ENCODE measurements at places on chromosomes 6 and 20. TPM values are rescaled to one million over a fixed set of nuclear protein-coding genes. Genes with fewer than 3 reads are reported as not detected.
A peak's percentile ranks its signal among the peaks of the same experiment; 100 is the strongest.

- peak; percentile 86 for DNase-seq
Measured at GRCh38 chr6:41723530-41724227, 11.7 kb downstream of the TFEB start.

- no peak for DNase-seq
Measured at GRCh38 chr20:48731536-48731935, 96.3 kb downstream of the PREX1 start.

DNA sequence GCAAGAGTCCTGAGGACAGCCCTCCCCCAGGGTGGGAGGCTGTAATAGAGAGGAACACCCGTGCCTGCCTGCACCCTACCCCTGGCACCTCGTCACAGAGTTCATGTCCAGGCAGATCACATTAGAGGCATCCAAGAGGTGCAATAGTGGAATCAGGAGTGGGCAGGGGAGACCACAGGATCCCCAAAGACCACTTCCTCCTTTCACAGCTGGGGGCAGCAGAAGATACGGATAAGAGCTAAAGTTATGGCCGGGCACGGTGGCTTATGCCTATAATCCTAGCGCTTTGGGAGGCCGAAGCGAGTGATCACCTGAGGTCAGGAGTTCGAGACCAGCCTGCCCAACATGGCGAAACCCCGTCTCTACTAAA, 1.5 kb upstream of the CAPN11 start:
- DNase-seq: no peak

DNA sequence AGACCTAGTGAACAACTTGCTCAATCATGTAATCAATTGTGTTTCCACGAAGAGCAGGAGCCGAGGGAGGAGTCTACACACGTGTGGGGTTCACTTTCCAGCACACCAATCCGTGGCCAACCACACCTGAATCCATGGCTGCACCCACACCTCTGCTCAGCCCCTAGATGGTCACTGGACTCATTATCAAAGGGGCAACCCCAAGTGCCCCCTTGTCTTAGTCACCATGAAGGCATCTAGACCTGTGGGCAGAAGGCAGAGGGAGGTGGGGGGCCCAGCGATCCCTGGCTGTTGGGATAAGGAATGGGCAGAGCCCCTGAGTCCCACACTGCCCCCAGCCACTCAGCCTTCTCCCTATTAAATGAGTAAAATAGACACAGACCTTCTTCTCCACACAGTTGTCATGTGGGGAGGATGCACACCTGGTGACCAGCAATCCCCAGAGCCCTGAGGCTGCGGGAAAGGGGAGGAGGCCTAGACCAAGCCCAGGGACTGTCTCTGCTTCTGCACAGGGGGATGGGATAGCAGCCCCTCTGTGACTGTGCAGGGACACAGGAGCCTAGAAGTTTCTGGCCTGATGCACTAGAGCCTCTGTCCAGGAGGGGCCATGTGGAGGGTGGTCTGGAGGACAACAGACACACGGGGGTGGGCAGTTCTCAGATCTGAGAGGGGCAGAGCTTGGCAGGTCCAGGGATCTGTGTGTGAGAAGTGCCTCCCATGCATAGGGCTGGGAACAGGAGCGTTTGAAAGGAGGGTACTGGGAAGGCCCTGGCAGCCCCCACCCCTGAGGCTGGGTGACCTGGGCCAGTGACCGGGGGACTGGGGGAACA, 1.9 kb upstream of the RAET1L start:
- no peak for DNase-seq

DNA sequence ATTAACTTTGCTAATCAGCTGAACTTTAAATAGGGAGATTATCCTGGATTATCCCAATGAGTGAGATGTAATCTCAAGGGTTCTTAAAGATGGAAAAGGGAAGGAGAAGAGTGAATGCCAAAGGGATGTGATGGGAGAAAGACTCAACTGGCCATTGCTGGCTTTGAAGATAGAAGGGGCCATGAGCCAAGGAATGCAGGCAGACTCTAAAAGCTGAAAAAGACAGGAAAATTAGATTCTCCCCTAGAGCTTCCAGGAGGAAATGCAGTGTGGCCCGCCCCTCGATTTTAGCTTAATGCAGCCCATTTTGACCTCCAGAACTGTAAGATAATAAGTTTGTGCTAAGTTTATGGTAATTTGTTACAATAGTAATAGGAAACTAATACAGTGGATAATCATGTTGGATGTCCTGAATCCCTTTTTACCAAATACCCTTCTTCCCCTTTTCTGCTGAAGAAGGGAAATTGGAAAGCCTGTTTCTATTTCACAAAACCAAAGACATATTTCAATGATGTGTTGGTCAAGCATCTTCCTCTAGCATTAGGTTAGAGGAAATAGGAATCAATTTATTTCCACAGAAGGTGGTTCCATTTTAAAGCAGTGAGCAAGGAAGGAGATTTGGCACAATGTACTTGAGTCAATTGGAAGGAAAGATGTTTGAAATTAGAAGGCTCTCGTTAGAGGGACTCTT, 3.3 kb upstream of the HDDC2 start:
- DNase-seq: no peak

DNA sequence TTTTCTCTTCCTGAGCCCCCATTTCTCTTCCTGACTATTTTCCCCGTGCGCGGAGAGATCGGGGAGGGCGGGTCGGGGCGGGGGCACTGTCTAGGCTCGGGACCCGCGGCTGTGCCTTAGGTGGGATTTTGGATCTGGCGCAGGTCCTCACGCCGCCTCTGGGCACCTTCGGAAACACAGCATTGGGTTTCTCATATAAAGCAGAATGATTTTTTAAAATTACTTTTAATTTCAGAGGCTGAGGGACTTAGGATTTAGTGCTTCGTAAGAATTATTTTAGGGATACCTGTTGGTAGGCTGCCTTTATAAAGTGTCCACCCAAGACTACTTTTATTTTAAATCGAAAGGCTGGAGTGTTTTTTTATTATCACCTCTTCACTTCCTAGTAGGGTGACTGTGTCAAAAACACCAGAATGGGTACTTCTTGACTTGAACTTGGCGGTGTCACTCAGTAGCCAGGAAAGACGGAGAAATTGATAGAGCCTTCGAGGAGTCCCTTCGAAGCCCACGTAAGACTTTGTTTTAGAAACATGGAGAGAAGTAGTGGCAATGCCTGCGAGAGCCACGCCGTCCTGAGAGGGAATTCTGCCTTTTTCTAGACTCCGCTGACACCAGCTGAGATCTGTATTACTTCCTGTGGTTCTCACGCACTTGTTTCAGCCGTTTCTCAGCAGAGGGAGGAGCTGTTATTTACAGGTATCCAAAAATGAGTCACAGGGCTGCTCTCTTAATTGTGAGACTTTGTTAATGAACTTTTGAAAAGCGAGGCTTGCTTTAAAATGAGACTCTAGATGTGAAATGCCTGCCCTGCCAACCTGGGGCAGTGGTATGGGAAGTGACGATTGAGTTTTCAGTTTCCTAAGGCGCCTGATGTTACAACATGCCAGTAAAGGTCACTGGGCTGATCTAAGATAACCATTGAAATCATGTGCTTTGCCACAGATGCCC, 667 bp downstream of the STX11 start:
- DNase-seq: no peak

GRCh38 chr20:23368316-23369071, 6.5 kb downstream of the GZF1 start:
- DNase-seq: no peak

DNA sequence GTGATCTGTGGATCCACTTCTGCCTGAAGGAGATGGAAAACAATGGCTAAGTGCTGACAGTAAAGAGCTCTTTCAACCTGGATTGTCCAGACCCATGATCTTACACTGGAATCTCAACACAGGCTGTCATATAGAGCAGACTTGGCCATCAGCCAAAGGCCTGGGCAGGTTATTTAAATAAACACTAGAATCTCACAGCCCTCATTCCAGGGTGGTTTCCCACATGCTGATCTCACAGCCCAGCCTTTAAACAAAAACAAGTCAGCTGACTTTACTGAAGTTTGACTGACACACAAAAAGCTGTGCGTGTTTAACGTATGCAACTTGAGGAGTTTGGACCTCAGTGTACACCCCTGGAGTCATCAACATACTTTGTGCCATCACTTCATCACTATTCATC, 28.4 kb downstream of the SYNDIG1 start:
- no peak for DNase-seq

DNA sequence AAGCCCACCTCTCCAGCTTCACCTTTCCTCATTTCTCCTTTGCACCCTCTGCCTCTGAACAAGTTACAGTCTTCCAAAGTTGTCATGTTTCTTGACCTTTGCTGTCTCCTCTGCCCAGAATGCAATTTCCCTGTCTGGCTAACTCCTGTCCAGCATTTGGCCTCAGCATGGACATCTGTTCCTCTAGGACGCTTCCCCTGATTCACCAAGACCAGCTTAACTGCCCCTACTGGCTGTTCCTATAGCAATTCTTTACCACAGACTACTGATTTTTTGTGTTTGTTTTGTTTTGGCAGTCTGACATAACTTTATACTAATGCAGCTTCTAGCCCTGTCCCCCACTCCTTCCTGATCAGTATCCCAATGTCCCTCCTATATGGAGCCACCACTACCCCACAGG, 13.4 kb downstream of the GNL1 start:
- no peak for DNase-seq

DNA sequence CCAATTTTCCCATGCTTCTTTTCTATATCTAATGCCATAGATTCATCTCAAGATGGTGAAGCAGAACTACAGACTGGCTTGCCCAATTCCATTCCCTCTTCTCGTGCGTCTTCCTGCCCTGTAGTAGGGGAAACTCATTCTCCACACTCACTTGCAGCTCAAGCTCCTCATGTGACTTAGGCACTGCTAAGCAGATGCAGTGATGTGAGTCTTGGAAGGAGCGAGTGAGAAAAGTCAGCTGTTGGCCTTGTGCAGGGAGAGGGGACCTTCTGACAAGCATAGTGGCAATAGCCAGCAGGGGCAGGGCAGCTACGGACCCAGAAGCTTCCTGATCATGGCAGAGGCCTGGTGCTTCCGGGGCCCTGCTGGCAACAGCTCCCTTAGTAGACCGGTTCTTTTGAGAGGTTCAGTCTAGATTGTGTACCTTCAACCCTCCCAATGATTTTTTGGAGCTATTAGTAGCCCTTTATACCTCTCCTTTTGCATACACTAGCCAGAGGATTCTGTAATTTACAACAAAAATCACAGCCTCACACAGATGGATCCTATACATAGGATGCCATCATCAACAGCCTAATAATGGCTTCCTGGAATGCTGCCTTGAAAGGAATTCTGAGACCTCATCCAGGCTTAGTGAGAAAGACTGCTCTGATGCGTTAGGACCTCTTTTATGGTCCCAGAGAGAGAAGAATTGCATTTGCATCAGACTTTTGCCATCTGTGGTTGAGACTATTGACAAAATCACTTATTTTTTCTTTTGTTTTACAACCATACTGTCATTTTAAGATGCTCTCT, 121.5 kb upstream of the RIPOR2 start:
- no peak for DNase-seq

GRCh38 chr6:68372991-68373390, 262.1 kb upstream of the ADGRB3 start:
- no peak for DNase-seq

DNA sequence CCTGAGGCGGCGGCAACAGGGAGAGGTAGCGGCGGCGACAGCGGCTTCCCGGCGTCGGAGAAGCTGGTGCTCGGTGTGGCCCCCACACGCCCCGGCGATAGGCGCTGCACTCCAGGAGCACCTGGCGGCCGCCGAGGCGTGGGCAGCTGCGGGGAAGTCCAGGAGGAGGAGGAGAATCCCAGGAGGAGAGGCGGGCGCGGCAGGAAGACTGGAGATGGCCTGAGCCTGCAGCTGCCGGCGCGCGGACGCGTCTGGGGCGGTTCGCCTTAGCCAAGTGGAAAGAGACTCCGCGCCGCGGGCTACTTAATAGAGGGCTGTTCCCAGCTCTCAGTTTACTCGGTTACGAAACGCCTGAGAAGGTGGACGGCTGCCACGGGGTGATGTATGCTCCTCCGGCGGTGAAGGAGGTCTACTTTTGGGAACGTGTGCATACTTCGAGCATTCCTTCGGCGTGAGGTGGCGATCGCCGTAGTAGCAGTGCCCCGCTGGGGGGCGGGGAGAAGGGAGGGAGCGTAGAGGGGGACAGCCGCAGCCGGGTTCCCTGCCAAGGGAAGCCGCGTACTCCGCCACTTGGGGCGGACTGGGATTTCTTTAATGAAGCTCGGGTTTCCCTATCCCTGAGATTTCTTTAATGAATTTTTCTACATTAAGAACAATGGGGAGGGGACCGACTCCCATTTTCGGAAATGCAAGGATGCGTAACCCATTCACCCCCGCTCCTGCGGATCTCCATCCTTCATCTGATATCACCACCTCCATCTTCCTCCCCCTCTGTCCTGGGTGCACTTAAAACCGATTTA, at the start of gene COL12A1:
Gene COL12A1 (minus strand): TSS at position 278 of the 800 bp plus-strand sequence. CDS start 3,261 bp downstream, outside the sequence.
- peak; percentile 96 for DNase-seq

- DNase-seq: no peak
Measured at GRCh38 chr6:15285682-15286294, 39.9 kb downstream of the JARID2 start.

DNA sequence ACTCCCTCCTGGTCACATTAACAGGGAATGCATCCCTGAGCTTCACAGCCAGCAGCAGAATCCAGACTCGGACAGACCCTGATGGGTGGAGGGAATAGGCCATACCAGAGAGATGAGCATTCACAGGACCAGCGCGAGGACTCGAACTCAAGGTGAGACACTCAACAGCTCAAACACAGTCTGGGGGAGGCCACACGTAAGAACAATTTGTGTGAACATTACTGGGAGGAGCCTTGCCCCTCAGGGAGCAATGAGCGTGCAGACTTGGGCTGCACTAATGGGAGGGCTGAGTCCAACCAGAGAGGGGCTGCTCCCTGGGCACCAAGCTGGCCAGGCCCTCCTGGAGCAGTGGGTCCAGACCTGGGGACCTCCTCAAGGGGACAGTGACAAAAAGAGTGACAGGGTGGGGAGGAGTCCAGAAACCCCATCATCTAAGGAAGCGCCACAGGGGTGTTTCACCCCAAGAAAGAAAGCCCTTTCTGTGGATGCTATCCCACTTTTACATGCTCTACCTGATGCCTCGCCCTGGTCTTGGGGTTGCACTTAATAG, 118.4 kb downstream of the MRPL14 start:
- DNase-seq: peak; percentile 43

GRCh38 chr20:62832212-62832922, 15.5 kb downstream of the COL9A3 start:
- no peak for DNase-seq

GRCh38 chr6:52416629-52417151, 3.5 kb upstream of the EFHC1 start:
- no peak for DNase-seq

- DNase-seq: no peak
Measured at GRCh38 chr6:153493501-153493900, 362.4 kb upstream of the RGS17 start.

- no peak for DNase-seq
Measured at GRCh38 chr6:21461844-21462518, 131.6 kb upstream of the SOX4 start.

GRCh38 chr6:7004581-7005297, 103.0 kb upstream of the RREB1 start:
- DNase-seq: no peak

- DNase-seq: no peak
Measured at GRCh38 chr6:104473021-104473429, 386.7 kb downstream of the HACE1 start.

SMIM28 gene
- total RNA-seq: not detected

SCRT2 gene
- total RNA-seq: not detected

CLDN20 gene
- 2.2 TPM for total RNA-seq

THBD gene
- total RNA-seq: 25.3 TPM

NKAPL gene
- total RNA-seq: 2.9 TPM

TMC2 gene
- 0.22 TPM for total RNA-seq

All from sciatic nerve (tissue), 2 donors.